ENCODE measurements at places on chromosomes 3 and 15.

DNA sequence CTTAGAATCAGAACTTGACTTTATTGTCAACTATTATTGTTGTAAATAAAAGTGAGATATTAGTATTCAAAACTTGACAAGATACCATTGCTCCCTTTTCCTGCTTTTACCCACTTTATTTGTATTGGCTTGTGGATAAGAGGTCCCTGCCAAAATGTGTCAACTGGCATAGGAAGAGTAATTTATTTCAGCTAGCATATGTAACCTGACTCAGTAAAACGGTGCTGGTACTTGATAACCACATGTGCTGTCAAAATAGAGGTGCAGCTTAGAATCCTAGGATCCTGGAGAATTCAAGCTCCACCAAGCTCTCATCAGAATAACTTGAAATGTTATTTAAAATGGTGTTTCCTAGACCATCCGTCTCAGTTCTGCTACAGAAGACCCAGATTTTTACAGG lies 90.2 kb upstream of the TGFBR2 start:
- DNase-seq: no peak

- DNase-seq: no peak
Measured at GRCh38 chr3:52872245-52872644, 25.1 kb downstream of the STIMATE start.

DNA sequence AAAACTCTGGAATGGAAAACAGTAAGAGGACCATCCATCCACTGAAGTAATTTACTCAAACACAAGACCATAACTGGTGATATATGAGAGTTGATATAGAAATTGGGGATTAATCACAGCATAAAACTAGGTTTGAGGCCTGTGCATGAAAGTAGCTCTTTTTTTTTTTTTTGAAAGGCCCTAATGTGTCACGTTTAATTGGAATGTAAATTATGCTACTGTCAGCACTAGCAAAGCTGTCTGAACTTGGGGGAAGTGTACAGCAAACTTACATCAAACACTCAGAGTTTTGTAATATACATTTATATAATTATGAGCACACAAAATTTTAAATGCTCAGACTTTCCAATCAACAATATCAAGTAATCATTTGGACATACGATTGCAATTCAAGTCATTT lies 154.1 kb downstream of the GREM1 start:
- DNase-seq: no peak

DNA sequence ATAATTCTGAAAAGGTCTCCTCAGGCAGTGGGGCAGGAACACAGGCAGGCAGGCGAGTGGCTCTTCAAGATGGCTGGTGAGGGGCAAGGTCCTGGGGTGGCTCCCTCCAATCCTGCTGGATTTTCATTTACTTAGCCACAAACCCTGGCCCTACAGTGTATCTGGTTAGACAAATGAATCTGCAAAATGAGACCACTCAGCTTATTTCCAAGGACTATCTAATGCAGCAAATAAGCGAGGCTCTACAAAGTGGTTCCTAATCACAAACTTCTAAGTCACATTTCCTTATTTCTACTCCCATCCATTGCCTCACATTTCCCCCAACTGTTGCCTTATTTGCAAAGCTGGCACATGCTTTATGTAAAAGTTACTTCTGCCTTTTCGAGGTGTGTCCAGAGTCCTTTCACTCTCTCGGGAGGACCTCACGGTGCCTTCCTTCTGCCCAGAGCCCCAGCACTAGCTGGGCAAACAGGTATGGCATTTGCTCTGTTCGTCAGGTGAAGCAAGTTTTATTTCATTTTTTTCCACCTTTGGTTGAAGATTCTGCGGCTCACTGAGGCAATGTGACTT lies 40.5 kb downstream of the CCDC12 start:
- no peak for DNase-seq

GRCh38 chr3:149122721-149123578 lies 6.5 kb upstream of the HPS3 start:
- no peak for DNase-seq

DNA sequence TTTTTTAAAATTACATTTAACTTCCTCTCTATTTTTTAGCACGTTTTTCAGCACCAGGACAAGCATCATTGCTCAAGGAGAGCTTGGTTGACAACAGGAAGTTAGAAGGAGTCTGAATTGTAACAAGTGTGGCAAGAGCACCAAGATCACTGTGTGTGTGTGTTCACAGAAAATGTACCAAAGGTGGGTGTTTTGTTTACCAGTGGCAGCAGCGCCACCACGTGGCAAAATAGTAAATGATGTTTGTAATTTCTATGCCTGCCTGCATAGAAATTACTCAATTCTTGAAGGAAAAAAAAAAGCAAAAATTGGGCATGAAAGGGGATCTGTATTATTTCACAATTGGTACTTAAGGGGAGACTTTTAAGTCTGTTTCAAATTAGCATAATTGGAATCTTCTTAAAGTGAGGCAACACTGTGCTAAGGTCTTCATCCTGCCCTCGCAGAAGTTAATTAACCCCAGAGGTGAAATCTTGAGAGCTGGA lies 7.4 kb upstream of the U2SURP start:
- peak; percentile 59 for DNase-seq

DNA sequence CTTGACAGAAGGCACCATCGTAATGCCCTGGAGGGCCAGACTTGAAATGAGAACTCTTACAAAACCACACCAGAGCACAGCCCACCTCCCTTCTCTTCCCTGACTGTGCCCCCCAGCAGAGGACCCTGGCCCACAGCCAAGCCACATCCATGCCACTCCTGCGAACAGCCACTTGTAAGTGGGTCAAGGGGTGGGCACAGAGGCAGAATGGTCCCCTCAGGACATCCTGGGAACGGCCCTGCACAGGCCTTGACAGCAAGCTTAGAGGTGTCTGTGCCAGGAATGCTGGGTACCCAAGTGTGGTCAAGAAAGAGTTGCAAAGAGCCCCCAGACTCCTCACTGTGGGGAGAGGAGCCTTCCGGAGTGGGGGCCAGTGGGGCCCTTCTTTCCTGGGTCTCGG lies 33.3 kb downstream of the HCN4 start:
- no peak for DNase-seq

GRCh38 chr15:73797366-73798158 lies 44.4 kb upstream of the INSYN1 start:
- no peak for DNase-seq

GRCh38 chr3:30518181-30518864 lies 88.1 kb upstream of the TGFBR2 start:
- DNase-seq: no peak

DNA sequence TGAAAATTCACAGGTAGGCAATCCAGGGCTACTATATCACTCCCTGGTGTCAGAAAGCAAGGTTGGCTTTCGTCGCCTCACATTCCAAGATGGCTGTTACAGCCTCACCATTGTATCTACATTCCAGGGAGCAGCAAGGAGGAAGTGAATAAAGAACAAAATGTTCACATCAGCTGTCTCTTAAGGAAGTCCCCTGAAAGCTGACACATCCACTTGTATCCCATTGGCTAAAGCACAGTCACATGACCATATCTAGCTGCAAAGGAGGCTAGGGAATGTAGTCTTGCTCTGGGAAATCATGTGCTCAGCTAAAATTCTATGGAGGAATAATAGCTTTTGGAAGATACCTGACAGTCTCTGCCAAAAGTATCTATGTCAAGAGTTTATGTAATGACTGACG lies 12.8 kb upstream of the GATA2 start:
- no peak for DNase-seq

DNA sequence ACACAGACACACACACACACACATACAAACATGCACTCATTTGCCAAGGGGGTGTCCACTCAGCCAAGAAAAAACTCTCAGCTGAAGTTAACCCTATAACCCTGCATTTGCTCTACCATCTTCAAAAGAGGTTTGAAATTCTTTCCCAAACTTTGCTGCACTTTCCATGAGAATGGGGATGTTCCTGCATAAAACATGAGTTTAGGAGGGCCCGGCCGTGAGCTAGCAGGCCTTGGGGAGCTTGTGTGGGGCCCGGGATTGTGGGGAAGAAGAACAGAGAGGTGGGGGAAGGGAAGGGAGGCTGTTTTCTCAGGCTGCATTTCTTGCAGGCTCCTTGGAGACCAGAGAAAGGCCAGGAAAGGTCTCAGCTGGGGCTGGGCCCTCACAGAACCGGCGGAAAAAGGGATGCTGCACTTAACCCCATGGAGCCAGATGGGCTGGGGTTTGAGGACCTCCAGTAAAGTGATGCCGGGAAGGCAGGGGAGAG lies 40.8 kb downstream of the SEMA5B start:
- no peak for DNase-seq

DNA sequence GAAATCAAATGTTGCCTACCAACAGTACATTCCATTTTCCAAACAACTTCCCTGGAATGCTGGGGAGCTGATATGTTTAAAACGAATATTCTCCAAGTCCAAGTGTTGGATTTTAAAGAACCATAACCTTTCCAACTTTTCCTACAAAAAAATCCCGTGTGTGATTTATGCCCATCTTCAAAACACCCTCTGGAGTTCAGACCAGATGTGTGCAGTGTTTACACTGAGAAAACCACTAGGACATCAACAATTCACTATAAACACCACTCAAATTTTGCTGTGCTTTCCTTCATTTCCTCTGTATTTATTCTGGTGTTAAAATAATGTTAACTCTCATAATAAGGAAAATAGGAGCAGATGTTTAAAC lies 2.4 kb downstream of the VGLL4 start:
- no peak for DNase-seq

- DNase-seq: no peak
Measured at GRCh38 chr3:157087780-157088600, 72.0 kb downstream of the CCNL1 start.

DNA sequence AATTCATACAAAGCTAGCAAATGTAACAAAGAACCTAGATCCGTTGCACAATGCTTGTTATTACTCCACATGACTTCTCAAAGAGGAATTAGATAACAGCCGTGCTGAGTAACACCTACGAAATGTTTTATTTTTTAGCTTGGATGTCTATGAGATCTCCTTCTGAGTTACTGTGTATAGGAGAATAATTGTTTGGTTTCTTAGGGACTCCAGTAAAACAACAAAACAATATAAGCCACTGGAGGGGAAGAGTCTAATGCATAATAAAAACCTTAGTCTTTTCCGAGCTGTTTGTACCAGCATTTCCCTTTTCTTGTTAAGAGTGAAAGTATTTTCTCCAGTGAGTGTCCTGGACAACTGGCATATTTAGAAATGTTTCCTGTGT lies 15.6 kb downstream of the SNAP23 start:
- DNase-seq: no peak

DNA sequence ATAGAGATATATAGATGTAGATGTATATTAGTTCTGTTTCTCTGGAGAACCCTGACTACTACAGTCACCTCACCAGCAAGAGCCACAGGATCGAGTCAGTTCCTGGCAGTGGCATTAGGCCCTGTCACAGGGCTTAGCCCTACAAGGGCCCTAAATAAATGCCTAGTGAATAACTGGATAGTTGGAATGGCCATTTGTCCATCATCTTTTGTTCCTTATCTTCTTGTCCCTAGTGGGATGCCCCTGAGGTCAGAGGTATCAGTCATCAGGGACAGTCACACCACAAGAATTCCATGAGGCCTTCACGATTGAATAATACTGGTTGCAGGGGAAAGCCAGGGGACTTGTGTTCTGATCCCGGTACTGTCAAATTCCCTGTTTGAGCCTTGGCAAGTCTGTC lies 204.9 kb upstream of the PPP2R3A start:
- no peak for DNase-seq

- no peak for DNase-seq
Measured at GRCh38 chr3:10520072-10520471, 14.7 kb upstream of the ATP2B2 start.

GRCh38 chr3:172217877-172218276 lies 178.5 kb downstream of the FNDC3B start:
- DNase-seq: no peak

GRCh38 chr15:52481915-52482314 lies 46.8 kb downstream of the MYO5A start:
- DNase-seq: peak; percentile 84

DNA sequence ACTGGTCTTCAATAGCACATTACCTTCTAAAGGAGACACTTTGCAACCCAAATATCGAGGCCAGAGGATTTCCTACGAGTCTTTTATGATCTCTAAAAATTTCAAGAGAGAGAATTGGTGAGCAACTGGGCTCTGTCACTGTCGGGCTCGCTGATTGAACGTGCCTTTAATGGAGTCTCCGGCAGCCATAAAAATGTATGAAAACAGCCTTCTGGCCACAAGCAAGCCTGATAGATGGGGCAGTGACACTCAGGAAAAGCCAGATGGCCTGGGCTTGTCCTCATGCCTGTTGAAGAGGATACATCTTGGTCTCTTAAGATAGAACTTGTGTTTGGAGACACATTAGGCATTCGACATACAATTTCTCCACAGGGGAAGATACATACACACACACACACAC lies 419.5 kb upstream of the PROK2 start:
- no peak for DNase-seq

- DNase-seq: no peak
Measured at GRCh38 chr3:38264353-38264771, 1.2 kb upstream of the SLC22A13 start.

DNA sequence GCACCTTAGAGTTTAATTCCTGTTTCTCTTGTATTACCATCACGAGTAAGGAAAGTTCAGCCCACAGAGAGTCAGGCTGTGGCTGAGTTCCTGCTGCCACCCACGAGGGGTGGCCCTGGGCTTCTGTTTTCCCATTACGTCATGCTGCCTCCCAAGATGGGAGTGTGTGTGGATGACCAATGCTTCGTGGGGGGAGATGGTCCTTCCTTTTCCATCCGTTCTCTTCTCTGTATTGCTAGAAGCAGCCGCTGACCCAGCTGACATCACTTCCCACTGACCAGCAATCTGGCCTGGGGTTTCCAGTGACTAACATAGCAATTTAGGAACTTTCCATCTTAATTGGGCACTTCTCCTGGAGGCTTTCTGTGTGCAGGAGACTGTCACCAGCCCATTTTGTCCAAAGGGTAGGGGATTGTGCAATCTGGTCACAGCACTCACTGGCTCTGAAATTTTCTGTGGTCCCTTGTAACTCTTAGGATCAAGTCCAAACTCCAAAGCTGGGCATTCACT lies 9.3 kb downstream of the IRAK2 start:
- DNase-seq: no peak

DNA sequence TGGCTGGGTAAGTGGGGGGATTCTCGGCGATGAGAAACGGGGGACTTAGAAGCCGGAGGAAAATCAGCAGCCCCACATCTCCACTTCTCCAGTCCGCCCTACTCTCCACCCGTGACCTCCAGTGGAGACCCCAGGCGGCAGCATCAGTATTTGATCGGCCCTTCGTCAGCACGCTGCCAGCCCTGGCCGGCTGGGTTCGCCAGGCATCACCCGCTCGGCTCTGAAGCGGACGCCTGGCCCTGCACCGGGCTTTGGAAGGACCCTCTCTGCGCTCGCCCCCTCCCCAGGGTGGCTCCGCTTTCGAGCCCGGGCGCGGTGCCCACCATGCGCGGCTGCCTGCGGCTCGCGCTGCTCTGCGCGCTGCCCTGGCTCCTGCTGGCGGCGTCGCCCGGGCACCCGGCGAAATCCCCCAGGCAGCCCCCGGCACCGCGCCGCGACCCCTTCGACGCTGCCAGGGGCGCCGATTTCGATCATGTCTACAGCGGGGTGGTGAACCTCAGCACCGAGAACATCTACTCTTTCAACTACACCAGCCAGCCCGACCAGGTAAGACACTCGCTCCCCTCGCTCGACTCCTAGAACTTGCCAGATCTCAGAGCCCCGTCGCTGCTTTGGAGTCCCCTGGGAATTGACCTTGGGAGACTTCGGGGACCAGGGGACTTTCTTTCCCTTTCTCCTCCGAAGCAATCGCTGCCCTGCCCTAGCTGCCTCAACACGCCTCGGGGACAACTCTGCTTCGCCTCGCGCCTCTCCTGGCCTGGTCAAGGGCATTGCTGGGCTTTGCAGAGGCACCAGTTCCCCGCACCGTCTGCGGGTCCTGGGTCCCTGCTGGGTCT lies 561 bp downstream of the SIDT1 start:
- peak; percentile 48 for DNase-seq

GRCh38 chr3:172675441-172676193 lies 35.2 kb downstream of the NCEH1 start:
- DNase-seq: peak; percentile 38

- DNase-seq: no peak
Measured at GRCh38 chr3:51610708-51611107, 60.3 kb upstream of the TEX264 start.
